ENCODE measurements at places on chromosomes 2 and 18. TPM values are rescaled to one million over a fixed set of nuclear protein-coding genes. Genes with fewer than 3 reads are reported as not detected.
A peak's percentile ranks its signal among the peaks of the same experiment; 100 is the strongest.

The IL1A gene
- total RNA-seq: 1.1 TPM

DNA sequence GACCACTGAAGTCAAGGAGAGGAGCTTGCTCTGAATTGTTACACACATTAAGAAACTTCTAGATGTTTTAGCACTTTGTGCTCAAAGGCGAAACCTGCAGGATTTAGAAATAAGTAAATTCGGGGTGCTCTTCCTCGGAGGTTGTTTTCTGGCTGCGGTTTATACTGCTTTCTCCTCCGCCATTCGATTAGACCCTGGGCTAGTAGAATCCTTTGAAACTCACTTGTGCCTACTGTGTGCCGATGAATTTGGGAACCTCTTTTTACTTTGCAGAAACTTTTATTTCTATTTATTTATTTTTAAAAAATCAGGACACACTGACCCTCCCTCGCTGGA is 3.5 kb downstream of the MEIS1 start:
- H3K4me3 ChIP-seq: peak overlapping the region; percentile 99
- H3K36me3 ChIP-seq: peaks cover 50% of the 10 kb centered on the region
- peak overlapping the region; percentile 99 for H3K27ac ChIP-seq
- peaks cover 2% of the 10 kb centered on the region for H3K4me1 ChIP-seq
- DNase-seq: no peak

The EFEMP1 gene
- total RNA-seq: 164 TPM

The UPP2 gene
- total RNA-seq: not detected

GRCh38 chr2:226835420-226835795 is 446 bp upstream of the RHBDD1 start:
- peak overlapping the region; percentile 83 for H3K27ac ChIP-seq
- no peaks in the 10 kb centered on the region for H3K27me3 ChIP-seq
- peaks cover 2% of the 10 kb centered on the region for H3K4me1 ChIP-seq
- peak; percentile 29 for DNase-seq
- H3K4me3 ChIP-seq: peak overlapping the region; percentile 55

GRCh38 chr2:30105556-30105955 is 41.3 kb upstream of the YPEL5 start:
- no peaks in the 10 kb centered on the region for H3K27me3 ChIP-seq
- no peak overlapping the region for H3K4me3 ChIP-seq
- H3K36me3 ChIP-seq: no peaks in the 10 kb centered on the region
- H3K27ac ChIP-seq: no peak overlapping the region

The ABCB11 gene
- total RNA-seq: not detected

GRCh38 chr2:120243211-120243610 is 9.4 kb upstream of the RALB start:
- peaks cover 21% of the 10 kb centered on the region for H3K4me1 ChIP-seq
- DNase-seq: peak; percentile 50
- H3K36me3 ChIP-seq: no peaks in the 10 kb centered on the region
- peaks cover 1% of the 10 kb centered on the region for H3K27me3 ChIP-seq
- H3K4me3 ChIP-seq: no peak overlapping the region
- H3K27ac ChIP-seq: no peak overlapping the region

GRCh38 chr2:161199912-161200701 is 39.9 kb downstream of the TANK start:
- H3K4me1 ChIP-seq: no peaks in the 10 kb centered on the region
- H3K36me3 ChIP-seq: peaks cover 10% of the 10 kb centered on the region
- DNase-seq: no peak
- H3K4me3 ChIP-seq: no peak overlapping the region
- H3K27ac ChIP-seq: no peak overlapping the region
- no peaks in the 10 kb centered on the region for H3K27me3 ChIP-seq

- H3K27me3 ChIP-seq: peaks cover 40% of the 10 kb centered on the region
- H3K36me3 ChIP-seq: no peaks in the 10 kb centered on the region
- H3K27ac ChIP-seq: no peak overlapping the region
- no peak for DNase-seq
Measured at GRCh38 chr18:37249895-37250618, 315.5 kb downstream of the CELF4 start.

DNA sequence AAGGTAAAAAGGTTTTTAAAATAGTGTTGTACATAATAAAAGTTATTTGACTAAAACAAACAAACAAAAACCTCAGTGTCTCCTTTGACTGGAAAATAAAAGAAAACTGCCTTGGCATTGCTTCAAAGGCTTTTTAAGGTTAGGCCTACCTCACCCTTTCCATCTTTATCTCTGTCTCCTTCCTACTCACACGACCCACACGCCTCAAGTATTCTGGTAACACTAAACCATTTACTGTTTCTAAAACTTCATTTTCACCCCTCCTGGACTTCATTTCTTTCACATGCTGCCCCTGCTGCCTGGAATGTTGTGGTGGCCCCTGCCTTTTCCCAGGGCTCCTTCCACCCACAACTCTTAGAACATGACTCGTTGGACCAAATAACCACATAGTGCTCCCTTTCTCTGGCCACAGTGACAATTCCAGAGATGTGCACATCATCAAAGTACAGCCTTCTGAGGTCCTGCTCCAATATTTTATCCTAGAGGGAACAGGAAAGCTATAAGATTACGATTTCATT is 54.0 kb downstream of the ERBB4 start:
- no peak for DNase-seq
- no peak overlapping the region for H3K27ac ChIP-seq
- no peak overlapping the region for H3K4me3 ChIP-seq
- H3K4me1 ChIP-seq: no peaks in the 10 kb centered on the region
- H3K36me3 ChIP-seq: no peaks in the 10 kb centered on the region

The PLGLB2 gene
- total RNA-seq: 0.72 TPM

DNA sequence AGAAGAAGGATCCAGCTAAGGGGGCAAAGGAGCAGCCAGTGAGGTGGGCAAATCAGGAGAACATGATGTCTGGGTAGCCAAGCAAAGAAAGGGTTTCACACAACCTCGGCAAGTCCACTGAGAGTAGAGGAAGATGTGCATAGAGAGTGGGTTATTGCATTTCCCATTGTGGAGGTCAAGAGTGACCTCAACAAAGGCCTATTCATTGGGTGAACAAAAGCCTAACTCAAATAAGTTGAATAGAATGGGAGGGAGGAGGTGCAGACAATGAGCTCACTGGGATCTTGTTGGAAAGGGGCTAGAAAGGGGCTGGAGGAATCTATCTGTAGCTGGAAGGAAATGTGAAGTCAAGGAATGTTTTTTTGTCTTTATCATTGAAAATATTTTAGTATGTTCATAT is 14.0 kb upstream of the PDCL3 start:
- no peaks in the 10 kb centered on the region for H3K36me3 ChIP-seq
- no peaks in the 10 kb centered on the region for H3K4me1 ChIP-seq
- no peak overlapping the region for H3K27ac ChIP-seq
- peaks cover 4% of the 10 kb centered on the region for H3K27me3 ChIP-seq
- H3K4me3 ChIP-seq: no peak overlapping the region

GRCh38 chr2:231708773-231709635 is 679 bp downstream of the PTMA start:
- H3K27me3 ChIP-seq: no peaks in the 10 kb centered on the region
- H3K4me1 ChIP-seq: peaks cover 12% of the 10 kb centered on the region
- DNase-seq: peak; percentile 31
- H3K4me3 ChIP-seq: peak overlapping the region; percentile 89

DNA sequence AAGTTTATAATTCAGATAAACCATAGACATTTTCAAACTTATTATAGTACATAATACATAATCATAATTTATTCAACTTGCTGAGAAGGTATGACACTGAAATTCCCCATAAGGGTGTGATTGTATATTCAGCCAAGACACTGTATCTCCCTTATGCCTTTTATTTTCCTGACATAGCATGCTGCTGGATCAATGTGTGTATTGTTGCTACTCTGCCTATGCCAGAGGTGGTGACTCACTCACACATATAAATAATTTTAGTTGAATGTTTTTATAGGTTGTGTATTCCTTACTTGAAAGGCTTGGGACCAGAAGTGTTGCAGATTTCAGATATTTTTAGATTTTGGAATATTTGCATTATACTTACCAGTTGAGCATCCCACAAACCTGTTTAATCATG is 86.8 kb downstream of the VRK2 start:
- H3K27ac ChIP-seq: no peak overlapping the region
- no peaks in the 10 kb centered on the region for H3K27me3 ChIP-seq
- peaks cover 6% of the 10 kb centered on the region for H3K4me1 ChIP-seq
- peak; percentile 54 for DNase-seq
- no peak overlapping the region for H3K4me3 ChIP-seq
- H3K36me3 ChIP-seq: peaks cover 2% of the 10 kb centered on the region

GRCh38 chr2:121372721-121373353 is 87.8 kb upstream of the TFCP2L1 start:
- DNase-seq: no peak
- peaks cover 10% of the 10 kb centered on the region for H3K4me1 ChIP-seq
- peaks cover 9% of the 10 kb centered on the region for H3K36me3 ChIP-seq

The FLACC1 gene
- 0.56 TPM for total RNA-seq
